ENCODE measurements at places on chromosomes 11 and 22. TPM values are rescaled to one million over a fixed set of nuclear protein-coding genes. Genes with fewer than 3 reads are reported as not detected.

The CCDC83 gene
- not detected for polyA plus RNA-seq

The MGAT3 gene
- 4.3 TPM for polyA plus RNA-seq

The TBX10 gene
- 0.09 TPM for polyA plus RNA-seq

The MMP12 gene
- polyA plus RNA-seq, result not detected

The LIF gene
- 3.3 TPM for polyA plus RNA-seq

DNA sequence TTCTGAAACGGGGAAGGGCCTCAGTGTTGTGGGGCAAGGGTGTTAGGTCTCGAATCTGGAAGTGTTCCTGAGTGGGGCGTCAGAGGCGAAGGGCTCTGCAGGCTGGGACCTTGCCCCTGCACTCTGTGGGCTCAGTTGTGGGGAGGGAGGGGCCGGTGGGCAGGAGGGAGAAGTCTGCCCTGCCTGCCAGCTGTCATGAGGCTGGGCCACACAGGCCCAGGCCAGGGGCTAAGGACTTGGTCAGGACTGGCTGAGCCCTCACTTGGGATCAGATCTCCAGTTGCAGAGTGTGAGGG is at the start of gene CRACR2B:
Gene CRACR2B, plus strand, starts transcription at position 23 of the 296 bp plus-strand sequence. CDS start 689 bp downstream, outside the sequence.
- DNase-seq, result no peak

DNA sequence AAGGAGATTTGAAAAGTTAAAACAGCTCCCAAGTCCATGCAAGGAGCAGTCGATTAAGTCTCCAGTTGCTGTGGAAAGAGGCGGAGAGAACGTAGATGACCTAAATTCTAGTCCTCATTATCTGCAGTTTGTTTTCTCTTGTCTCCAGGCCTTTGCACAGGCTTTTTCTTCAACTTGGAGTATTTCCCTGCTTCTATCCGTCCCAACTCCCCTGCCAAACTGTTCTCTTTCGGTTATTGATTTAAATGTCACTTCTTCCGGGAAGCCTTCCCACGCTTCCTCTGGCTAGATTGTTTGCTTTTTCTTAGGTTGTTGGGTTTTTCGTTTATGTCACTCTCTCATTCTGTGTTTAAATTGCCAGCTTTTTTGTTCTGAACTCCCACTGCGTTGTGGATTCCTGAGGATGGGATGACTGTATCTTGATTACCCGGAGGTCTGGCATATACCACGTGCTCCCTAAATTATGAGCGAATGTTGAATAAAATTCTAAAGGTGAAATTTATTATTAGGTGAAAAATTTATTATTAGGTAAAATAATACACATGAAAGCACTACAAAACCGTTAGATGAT is 463 bp downstream of the TMEM126B start:
- no peak for DNase-seq

DNA sequence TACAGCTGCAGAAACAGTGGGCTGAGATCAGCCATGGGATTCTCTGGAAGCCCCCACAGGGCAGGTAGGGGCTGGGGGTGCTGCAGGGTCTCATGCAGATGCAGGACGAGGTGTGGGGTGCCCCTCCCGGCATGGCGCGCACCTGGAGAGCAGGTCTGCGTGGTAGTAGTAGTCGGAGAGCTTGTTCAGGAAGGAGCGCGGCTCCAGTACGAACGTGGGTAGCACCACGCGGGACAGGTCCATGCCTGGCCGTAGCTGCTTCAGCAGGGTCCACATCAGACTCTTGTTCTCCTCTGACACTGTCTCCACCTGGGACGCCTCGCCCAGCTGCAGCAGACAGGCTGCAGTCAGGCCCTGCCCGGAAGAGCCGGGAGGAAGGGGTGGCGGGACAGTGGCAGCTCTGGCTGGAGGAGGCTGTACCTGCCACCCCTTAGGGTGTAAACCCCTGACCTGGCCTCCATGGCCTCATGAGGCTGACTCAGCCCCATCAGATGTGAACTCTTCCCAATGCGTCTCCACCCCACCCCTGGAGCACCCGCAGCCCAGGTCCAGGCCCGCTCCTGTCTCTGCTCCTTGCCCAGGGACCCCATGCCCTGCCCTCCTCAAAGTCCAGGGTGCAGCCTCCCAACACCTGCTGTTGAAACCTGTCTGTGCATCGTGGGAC is 47.0 kb upstream of the CARS1 start:
- DNase-seq, result no peak

DNA sequence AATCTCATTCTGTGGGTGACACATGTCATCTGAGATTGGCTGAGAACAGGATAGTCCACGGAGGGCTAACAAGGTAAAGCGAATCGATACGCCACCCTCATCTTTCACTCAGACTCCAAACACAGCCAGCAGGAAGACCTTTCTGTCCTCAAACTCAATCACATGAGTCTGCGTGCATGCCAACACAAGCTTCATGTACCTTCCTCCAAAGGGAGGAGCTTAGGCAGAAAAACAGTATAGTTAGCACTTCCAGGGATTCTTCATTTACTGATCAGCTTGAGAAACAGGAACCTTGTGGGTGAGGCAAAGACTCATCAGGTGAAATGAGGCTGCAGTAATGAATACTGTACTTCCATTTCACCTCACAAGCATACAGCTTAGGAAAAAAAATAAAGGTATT is 767.1 kb upstream of the API5 start:
- DNase-seq, result no peak

- DNase-seq, result no peak
Measured at GRCh38 chr22:34334893-34335292, 414.6 kb upstream of the LARGE1 start.

GRCh38 chr22:49777569-49778249 is 50.0 kb downstream of the BRD1 start:
- DNase-seq, result no peak

- no peak for DNase-seq
Measured at GRCh38 chr11:117878314-117878938, 2.0 kb upstream of the FXYD6 start.

DNA sequence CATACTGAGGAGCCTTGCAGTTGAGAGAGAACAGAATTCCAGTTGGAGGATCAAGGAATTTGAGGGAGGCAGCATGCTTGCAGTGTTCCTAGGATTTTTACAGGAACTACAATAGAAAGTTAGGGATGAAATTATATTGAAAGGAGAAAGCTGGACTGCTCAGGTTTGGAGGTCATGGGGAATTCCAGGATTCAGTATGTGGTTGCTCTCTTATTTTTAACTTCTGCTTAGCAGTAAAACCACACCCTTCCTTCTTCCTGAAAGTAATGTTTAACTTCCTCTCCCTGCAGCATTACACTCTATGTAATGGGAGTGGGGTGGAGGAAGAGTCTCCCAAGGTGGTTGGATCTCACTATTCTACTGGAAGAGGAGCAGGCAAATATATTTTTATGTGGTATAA is 31.3 kb downstream of the CTNND1 start:
- DNase-seq, result no peak

GRCh38 chr11:117483372-117483771 is 155.7 kb downstream of the CEP164 start:
- no peak for DNase-seq

DNA sequence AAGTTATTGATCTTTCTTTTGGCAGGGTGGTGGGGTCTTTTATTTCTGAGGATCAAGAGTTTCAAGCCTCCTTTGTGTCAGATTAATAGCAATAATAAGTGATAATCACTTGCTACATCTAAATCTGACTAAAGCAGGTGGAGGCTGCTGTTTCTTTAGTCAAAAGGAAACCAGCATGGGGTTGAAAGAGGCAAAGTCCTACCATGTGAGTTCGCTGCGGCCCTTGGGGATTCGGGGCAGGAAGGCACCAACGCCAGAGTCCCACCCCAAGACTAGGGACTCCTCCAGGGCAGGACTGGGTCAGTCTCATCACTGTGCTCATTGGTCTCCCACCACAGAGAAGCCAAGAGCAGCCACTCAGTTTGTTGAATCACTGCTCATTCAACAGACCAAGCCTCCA is 73.0 kb downstream of the TENM4 start:
- DNase-seq, result no peak

DNA sequence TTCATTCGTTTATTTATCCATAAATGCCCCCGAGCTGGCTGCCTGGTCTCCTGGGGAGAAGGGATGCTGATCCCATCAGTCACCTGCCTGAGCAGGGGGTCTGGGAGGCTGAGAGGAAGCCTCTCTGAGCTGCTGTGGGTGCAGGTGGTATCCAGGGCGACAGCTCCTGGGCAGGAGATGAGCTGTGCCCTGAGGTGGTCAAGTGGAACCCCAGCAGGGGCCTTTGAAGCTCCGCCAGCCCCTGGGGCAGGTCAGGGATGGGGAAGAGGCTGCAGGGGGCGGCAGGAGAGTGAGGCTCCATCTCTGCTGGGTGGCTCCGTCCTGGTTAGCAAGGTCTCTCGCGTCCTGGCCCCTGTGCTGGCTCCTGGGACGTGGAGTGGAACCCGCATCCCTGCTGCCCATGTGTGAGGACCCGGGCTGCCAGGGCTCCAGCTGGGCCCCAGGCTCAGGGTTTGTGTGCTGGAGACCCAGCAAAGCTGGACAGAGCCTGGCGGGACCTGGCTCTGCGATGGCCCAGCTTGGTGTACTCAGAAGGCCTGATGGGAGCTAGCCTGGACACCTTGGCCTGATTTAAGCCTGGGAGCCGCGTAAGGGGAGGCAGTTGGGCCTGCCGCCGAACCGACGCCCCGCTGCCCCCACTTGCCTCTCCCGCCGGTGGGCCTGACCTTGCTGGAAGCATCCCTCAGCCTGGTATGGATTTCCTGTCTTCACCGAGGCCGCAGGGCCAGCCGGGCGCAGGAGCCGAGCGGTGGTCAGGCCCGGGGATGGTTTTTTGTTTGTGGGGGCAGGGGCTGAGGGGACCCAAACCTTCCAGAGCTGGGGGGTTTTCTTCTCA is 44.5 kb downstream of the RTN4R start:
- no peak for DNase-seq

- DNase-seq, result no peak
Measured at GRCh38 chr11:57640068-57640800, 9.5 kb downstream of the YPEL4 start.

GRCh38 chr22:28019881-28020861 is 101.1 kb upstream of the PITPNB start:
- peak; percentile 34 for DNase-seq

DNA sequence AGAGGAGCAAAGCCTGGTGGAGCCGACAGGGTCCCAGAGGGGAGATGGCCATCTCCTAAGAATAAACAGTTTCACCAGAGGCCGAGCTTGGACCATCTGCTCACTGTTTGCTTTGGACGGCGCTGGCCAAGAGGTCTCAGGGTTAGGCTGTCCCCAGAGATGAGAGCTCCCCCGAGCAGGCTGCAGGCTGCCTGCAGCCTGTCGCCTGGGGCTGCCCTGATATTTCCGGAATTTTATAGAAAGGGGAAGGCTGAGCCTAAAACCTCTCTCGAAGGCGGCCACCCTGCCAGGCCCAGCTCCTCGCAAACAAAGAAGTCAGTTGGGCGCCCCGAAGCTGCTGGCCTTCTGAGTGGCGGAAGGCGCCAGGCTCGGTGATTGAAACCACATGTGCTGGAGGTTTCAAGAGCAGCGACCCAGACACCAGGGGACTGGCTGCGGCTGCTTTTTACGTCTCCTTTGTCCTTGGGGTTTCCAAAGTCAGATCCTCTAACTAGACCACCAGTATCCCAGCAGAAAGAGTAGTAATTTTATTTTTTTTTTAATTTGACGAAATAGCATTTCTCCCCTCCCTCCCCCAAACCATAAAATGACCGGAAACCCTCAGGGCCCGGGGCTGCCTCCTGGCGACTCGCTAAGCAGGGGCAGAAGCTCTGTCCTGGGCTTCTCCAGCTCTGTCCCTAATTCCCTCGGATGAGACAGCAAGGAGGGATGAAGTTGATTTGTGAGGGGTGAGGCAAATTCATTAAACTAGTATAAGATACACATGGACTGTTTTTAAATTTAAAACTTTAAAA is 57.4 kb downstream of the CLMP start:
- peak; percentile 71 for DNase-seq

DNA sequence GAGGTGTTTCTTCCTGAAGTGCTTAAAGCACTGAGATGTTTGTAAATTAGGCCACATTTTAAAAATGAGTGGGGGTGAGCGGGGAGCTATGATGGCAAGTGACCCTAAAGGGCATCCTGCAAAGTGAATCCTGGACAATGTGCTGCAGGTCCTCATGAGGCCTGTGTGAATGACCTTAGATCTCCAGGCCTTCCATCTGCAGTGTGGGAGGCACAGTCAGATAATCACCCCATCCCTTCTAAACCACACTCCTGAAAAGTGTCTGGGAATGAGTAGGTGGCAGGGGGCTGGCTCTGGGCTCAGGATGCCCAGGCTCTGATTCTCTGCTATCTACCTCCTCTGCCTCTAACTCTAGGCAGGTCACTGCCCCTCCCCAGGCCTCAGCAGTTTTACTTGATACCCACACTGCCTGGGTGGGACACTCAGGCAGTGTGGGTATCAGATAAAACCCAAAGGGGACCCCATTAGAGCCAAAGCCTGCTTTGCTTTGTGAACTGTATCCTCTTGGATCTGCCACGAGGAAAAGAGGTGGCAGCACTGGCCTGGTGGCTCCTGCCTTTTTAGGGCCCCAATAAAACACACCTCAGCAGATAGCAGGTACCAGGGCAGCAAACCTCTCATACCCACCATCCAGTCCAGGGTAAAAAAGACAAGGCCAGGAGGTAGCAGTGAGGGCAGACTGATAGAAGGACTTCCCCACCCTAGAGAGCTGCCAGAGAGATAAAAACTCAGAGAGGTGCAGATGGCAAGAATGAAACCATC is 10.5 kb downstream of the STARD10 start:
- DNase-seq, result no peak
